H1 (cell line): ENCODE measurements at places on chromosomes 12 and 14. TPM values are rescaled to one million over a fixed set of nuclear protein-coding genes. Genes with fewer than 3 reads are reported as not detected.

The PMEL gene
- total RNA-seq = 120 and 128 TPM in 2 replicates

The ARHGEF40 gene
- total RNA-seq = 49.5 and 53.1 TPM in 2 replicates

The GNB3 gene
- 9.0 and 9.9 TPM in 2 replicates for total RNA-seq

The GRIP1 gene
- 27.3 and 37.6 TPM in 2 replicates for total RNA-seq

The SLC5A8 gene
- total RNA-seq = 0.11 TPM in 1 of 2 replicates, not detected in the other

The ASCL1 gene
- not detected in 2 replicates for total RNA-seq

The BAG5 gene
- 29.2 and 29.5 TPM in 2 replicates for total RNA-seq

The NKX2-1 gene
- total RNA-seq = not detected in 2 replicates

The PMCH gene
- total RNA-seq = not detected in 2 replicates

The SLC24A4 gene
- 0.44 and 0.89 TPM in 2 replicates for total RNA-seq

- H3K27ac ChIP-seq = no peak overlapping the region
- H3K4me3 ChIP-seq = no peak overlapping the region
- H3K27me3 ChIP-seq = no peaks in the 10 kb centered on the region
- no peaks in the 10 kb centered on the region for H3K4me1 ChIP-seq
- DNase-seq = no peak
These were observed 10.4 kb upstream of the TMEM260 start for GRCh38 chr14:56569174-56569573.

- DNase-seq = no peak
- no peaks in the 10 kb centered on the region for H3K36me3 ChIP-seq
These were observed 239.3 kb downstream of the ALG10B start for GRCh38 chr12:38555620-38556591.

GRCh38 chr12:56886319-56886718, 47.9 kb downstream of the SDR9C7 start:
- no peak overlapping the region for H3K27ac ChIP-seq
- no peaks in the 10 kb centered on the region for H3K36me3 ChIP-seq
- no peak overlapping the region for H3K4me3 ChIP-seq
- H3K27me3 ChIP-seq = no peaks in the 10 kb centered on the region

GRCh38 chr12:70094467-70094866, 148.8 kb upstream of the CNOT2 start:
- no peak overlapping the region for H3K4me3 ChIP-seq
- H3K4me1 ChIP-seq = no peaks in the 10 kb centered on the region
- H3K36me3 ChIP-seq = no peaks in the 10 kb centered on the region
- no peaks in the 10 kb centered on the region for H3K27me3 ChIP-seq

DNA sequence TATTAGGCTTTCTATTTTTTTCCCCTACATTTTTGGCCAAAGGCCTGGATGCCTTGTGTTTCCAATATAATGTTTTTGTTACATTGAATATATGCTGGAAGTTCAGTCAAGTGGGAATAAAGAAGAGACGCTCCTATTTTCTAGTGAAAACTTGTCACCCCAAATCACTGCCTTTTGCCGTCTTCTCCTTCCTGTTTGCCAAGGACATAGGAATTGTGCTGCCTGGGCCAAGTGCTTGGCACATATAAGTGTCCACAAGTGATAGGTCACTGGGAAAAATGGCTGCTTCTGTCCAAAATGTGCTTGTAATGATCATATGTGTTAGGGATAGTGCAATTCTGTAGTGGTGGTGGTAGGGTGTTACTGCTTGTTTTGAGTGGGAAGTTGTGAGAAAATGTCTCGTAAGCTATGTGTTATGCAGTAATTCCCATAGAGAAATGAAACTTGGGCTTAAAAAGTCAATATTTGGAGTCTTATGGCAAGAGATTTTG, 11.6 kb upstream of the KCNJ8 start:
- H3K27me3 ChIP-seq = no peaks in the 10 kb centered on the region
- no peak for DNase-seq
- no peaks in the 10 kb centered on the region for H3K4me1 ChIP-seq
- H3K27ac ChIP-seq = no peak overlapping the region

DNA sequence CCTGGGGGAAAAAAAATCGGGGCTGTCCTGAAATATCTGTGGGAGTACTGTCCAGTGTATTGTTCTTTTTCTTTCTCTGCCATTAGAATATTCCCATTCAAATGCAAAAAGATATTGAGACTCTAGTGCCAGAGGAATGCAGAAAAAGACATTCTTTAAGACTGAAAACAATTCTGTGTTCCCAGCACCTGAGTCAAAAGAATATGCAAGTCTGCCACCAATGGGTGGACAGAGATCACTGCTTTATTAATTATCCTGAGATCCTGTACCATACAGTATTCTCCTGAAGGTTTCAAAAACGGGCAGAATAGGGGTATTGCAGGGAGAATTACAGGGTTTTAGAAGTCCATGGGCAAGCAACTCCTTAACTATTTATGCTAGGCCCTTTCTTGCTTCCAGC, 361.8 kb downstream of the C12orf50 start:
- H3K4me1 ChIP-seq = no peaks in the 10 kb centered on the region
- H3K4me3 ChIP-seq = no peak overlapping the region
- DNase-seq = no peak
- no peaks in the 10 kb centered on the region for H3K36me3 ChIP-seq

DNA sequence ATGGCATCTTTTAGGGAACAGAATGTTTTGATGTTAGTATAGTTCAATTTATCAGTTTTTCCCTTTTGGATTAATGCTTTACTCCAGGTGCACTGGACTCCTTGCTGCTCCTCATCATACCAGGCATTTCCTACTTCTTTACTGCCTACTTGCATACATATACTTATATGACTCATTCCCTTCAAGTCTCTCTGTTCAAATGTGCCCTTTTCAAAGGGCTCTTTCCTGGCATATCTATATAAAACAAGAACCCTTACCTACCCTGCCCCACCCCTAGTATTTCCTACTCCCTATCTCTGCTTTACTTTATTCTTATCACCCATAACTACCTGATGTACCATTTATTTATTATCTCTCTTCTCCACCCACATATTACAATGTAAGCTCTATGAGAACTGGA, 90.6 kb downstream of the CAPZA3 start:
- H3K4me3 ChIP-seq = no peak overlapping the region
- H3K36me3 ChIP-seq = no peaks in the 10 kb centered on the region
- no peaks in the 10 kb centered on the region for H3K27me3 ChIP-seq

DNA sequence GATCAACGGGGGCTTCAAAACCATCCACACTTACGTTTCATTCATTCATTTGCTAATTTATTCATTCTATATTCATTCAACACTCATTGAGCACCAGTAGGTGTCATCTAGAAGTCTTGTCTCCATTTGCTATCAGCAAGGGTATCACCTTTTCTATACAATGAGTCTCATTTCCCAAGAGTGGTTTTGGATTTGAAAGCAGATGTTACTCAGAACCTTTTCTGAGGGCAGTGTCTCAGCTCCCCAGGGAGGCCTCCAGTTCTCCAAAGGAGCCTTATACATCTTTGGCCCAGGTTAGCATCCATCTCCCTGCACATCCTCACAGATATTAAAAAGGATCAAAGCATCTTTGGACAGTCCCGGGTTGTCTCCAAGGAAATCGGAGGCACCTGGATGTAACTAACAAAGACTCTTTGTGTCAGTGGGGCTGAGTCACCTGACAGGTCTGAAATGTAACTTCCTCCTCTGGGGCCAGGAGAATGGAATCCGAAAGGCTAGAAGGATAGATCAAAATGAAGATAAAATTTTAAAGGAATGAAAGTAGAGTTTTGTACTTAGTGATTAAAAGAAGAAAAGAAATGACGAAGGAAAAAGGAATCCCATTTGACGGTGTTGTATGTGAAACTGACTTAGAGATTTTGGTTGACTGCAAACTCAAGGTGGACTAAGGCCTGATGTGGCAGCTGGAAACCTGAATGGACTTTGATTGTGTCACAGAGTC, 103.0 kb downstream of the VCPKMT start:
- no peak overlapping the region for H3K27ac ChIP-seq
- no peaks in the 10 kb centered on the region for H3K27me3 ChIP-seq
- DNase-seq = no peak
- H3K4me1 ChIP-seq = no peaks in the 10 kb centered on the region

GRCh38 chr14:57302883-57303282, 34.1 kb downstream of the AP5M1 start:
- H3K4me3 ChIP-seq = no peak overlapping the region
- no peaks in the 10 kb centered on the region for H3K27me3 ChIP-seq
- no peak overlapping the region for H3K27ac ChIP-seq

DNA sequence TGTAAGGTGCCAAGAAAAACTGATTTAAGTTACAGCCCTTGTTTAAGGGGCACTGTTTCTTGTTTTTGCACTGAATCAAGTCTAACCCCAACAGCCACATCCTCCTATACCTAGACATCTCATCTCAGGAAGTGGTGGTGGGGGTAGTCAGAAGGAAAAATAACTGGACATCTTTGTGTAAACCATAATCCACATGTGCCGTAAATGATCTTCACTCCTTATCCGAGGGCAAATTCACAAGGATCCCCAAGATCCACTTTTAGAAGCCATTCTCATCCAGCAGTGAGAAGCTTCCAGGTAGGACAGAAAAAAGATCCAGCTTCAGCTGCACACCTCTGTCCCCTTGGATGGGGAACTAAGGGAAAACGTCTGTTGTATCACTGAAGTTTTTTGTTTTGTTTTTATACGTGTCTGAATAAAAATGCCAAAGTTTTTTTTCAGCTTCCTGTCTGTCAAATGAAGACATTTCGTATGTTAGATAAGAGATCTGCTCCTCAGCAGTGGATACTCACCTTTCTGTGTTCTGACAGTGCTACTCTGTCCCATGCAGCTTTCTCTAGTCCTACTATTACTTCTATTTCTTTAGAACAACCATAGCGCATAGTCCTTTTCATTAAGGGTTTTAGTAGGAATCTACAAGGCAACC, 1.2 kb upstream of the PA2G4 start:
- DNase-seq = no peak
- peaks cover 4% of the 10 kb centered on the region for H3K4me1 ChIP-seq
- no peak overlapping the region for H3K27ac ChIP-seq
- peaks cover 24% of the 10 kb centered on the region for H3K36me3 ChIP-seq

- H3K4me3 ChIP-seq = no peak overlapping the region
- DNase-seq = no peak
- H3K4me1 ChIP-seq = peaks cover 11% of the 10 kb centered on the region
- H3K27ac ChIP-seq = no peak overlapping the region
These were observed 144.4 kb downstream of the CAND1 start for GRCh38 chr12:67413577-67413976.

DNA sequence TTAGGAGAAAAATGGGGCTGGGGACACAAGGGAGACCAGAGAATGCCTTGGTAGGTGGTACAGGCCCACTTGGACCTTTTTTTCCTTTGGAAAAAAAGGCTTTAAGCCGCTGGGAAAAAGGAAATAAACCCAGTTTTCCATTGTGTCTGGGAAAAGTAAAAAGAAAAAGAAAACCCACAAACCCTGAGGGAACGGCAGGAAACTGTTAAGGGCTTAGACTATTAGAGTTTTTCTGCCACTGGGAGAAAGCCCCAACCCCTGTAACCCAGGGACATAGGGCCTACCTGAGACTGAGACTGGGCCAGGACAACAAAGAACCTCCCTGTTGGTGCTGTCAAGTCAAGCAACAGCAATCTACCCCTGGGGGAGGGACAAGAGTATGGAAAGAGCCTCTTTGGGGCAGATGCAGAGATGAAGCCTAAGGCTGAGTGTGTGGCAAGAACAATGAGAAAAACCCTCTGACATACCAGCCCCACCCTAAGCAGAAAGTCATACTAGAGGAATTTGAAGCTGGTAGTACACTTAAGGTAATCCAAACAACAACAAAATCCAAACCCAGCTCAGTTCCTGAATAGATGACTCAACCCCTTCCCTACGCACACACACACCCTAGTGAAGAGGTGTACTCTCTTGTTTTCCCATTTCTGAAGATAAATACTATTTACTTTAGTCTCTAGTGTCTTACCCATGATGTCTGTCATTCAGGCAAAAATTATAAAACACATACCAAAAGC, 22.8 kb downstream of the ATF1 start:
- no peak for DNase-seq
- no peaks in the 10 kb centered on the region for H3K4me1 ChIP-seq
- no peaks in the 10 kb centered on the region for H3K27me3 ChIP-seq
- H3K36me3 ChIP-seq = no peaks in the 10 kb centered on the region

GRCh38 chr12:50081096-50081808, 3.9 kb upstream of the SMARCD1 start:
- DNase-seq = no peak
- H3K27ac ChIP-seq = no peak overlapping the region
- H3K36me3 ChIP-seq = no peaks in the 10 kb centered on the region
- no peak overlapping the region for H3K4me3 ChIP-seq

DNA sequence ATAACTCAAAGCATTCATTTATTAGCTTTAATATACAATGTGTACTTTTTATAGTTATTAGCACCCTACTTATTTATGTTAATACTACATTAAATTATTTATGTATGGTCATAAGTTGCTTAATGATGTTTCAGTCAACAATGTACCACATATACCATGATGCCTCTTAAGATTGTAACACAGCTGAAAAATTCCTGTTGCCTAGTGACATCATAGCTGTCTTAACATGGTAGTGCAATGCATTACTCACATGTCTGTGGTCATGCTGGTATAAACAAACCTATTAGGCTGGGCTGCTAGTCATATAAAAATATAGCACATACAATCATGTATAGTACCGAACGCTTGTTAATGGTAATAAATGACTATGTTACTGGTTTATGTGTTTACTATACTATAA, 120.4 kb downstream of the ANO6 start:
- no peaks in the 10 kb centered on the region for H3K36me3 ChIP-seq
- no peaks in the 10 kb centered on the region for H3K27me3 ChIP-seq
- DNase-seq = no peak
- no peak overlapping the region for H3K27ac ChIP-seq
- H3K4me1 ChIP-seq = no peaks in the 10 kb centered on the region
